Thyroid gland (tissue), 4 donors: ENCODE measurements at places on chromosomes 12 and 14. TPM values are rescaled to one million over a fixed set of nuclear protein-coding genes. Genes with fewer than 3 reads are reported as not detected.

TOMM20L gene
- total RNA-seq, result not detected

CIT gene
- 7.4 TPM for total RNA-seq

DNA sequence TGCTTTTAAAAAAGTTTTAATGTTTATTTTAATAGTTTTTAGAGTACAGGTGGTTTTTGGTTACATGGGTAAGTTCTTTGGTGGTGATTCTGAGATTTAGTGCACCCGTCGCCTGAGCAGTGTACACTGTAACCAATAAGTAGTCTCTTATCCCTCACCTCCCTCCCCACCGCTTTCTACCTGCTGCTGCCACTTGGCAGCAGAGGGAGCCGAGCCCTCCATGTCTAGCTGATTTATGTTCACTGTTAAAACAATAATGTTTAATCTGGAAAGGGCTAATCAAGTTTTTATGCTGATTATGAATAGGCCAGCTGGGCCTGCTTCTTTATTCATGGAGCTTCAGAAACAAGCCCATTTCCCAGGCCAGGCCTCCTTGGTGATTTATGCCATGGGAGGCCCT is 73.1 kb downstream of the ADCK1 start:
- DNase-seq, result peak; percentile 19

DNA sequence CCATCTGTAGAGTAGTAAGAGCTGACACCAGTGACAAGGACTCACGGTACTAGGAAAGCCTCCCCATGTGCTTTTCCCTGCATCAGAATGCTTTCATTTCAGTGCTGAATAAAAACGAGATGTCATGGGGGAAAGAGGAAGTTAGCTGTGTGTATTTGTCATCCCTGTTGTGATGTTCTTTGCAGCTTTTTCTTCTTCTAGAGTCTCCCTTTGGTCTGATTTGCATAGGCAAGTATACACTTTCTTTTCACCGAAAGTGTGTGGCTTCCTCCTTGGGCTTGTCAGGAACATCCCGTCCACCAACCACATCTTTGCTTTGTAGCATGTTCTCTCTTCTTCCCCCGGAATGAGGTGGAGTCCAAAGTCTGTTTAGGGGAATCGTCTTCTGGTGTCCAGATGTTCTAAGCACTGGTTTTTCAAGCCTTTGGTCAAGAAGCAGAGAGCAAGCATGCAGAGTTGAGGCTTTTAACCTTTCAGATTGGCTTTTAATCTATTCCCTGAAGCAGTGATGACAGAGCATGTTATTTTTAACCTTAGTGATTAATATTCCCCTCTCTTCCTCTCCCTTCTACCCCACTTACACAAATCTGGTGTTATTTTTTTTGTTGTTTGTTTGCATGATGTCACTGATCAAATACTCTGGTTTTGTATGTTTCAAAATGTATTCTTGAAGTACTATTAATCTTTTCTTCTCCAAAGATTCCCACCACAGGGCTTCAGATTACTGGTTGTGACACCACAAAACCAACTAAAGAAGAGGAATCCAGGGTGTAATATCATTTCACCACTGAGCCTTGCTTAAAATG is 163.4 kb downstream of the SAMD4A start:
- no peak for DNase-seq

DNA sequence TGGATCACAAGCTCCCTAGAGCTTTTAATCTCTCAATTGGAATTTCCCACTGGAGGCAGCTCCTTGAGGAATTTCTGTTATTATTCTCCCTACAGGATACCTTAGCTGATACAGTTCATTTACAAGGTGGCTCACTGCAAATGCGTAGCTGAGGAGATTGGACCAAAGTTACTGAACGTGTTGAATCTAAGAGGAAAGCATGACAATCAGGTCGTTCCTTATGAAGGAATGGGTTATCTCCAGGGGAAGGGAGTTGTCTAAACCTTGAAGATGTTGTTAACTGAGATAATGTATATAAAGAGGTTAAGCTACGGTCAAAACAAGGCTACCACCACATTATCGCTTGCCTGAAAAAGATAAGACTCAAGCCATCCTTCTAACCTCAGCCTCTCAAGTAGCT is 105.8 kb upstream of the TBX3 start:
- no peak for DNase-seq
